NCI-H1930 (cell line): ENCODE measurements at places on chromosomes 4 and X.

- no peak for DNase-seq
These were observed 475.5 kb upstream of the ADGRL3 start for GRCh38 chr4:60724623-60725022.

- no peak for DNase-seq
These were observed at the start of gene PGRMC2 for GRCh38 chr4:128287141-128287870. TSS of gene PGRMC2 (minus strand) at chr4:128287813. CDS start at chr4:128287790, 23 bp downstream.

DNA sequence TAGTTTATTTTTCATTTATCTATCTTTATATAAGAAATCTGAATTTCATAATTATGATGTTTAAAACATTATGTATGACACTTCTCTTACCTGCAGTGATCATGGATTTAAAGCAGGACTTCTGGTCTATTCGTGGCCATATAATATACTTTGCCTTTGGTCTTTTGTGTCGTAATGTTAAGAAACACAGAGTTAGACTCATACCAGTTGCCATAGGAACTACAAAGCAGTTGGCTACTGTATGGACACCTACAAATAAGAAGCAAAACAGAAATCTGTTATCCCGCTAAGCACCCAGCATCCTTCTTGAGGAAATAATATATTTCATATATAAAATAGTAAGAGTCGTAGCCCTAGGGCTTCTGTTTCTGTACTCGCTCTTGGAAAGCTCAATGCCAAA lies 4.3 kb downstream of the SEPSECS start:
- DNase-seq = no peak

DNA sequence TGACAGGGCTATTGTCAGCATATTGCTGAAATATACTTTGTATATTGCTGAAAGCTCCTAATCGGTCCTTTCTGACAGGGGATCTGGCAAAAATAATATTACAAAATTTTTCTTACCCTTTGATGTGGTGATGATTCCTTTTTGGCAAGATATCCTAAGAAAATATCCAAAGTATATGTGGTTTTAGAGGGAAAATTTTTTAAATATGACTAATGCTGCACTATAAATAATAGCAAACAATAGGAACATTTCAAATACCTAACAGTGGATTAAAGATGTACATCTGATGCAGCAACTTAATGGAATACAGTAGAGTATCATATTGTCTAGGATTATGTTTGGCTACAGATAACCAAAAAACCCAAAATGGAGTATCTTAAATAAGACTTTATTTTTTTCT lies 49.6 kb downstream of the RRAGB start:
- DNase-seq = no peak
